ENCODE measurements at places on chromosomes 6 and 20.

- no peak for DNase-seq
Measured at GRCh38 chr20:62503401-62504178, 27.8 kb upstream of the GATA5 start.

DNA sequence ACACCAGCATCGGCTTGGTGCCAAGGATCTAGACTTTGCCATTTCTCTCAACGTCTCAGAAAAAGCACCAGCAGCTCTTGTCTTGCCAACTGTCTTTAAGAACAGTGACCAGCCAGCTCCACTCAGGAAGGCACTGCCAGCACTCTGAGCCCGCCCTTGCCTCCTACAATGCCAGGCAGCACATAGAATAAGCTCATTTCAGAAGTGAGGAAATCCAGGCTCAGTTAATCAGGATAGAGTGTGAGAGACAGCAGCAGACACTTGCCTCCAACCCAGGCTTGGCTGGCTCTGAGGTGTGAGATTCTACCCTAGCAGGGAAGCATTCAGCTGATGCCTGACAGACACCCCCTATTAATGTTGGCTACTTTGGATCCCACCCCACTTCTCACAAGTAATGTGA, 4.3 kb upstream of the SYNDIG1 start:
- no peak for DNase-seq

DNA sequence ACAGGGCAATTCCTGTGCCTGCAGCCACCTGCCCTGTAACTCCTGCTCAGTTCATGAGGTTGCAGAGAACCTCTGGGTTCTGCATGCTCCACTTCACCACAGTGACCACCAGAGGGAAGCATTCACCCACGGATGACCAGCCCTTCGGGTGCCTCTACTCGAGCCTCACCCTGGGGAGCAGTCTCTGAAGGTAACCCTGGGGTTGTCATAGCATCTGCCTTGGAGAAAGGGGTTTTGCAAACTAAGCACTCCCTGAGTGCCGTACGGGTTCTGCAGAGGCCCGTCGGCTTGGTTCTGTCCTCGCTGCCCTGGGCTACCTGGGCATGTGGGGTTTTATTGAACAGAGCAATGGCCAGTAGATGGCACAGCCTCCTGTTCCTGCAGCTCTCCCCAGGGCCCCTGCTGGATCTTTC, 10.2 kb upstream of the CST5 start:
- DNase-seq, result peak; percentile 53

GRCh38 chr6:36964349-36964748, 9.8 kb downstream of the PI16 start:
- no peak for DNase-seq

All from NCI-H526 treated with DMSO at 0.1 percent for 48 hours (cell line).